ENCODE measurements at places on chromosomes 11 and 22.

GRCh38 chr22:50176850-50177536 is 6.5 kb downstream of the PANX2 start:
- no peak for DNase-seq

DNA sequence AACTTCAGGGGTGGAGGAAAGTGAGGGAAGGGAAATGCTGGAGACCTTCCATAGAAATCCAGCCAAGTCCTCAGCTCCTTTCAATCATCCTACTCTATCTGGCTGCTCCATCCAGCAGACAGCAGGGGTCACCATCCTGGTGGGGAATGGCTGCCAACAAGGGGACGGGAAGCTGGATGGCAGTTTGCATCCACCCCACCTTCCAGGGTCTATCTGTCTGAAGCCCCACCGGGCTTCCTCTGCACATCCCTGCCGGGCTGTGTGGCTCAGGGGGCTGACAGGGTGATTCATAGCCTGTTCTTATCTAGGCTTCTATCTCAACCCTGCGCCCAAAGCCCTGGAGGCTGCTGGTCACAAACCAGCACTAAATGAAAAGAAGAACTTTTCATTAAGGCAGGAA is 1.1 kb downstream of the SYTL2 start:
- DNase-seq, result no peak

DNA sequence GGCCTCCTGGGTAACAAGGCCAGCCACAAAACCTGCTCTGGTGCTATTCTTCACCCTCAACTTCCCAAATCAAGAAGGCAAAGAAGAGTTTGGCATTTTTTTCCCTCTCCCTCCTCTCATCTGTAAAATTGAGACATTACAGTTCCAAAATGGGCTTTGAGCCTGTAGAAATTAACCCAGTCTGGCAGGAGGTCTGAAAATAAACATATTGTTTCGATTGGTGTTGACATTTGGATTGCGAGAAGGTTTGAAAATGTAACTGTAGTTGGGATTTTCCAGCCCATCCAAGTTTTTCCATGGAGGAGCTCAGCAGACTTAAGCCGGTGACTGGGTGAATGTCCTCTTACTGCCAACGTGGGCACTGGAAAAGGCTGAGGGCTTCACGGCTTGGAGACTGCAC is 35.0 kb upstream of the ALX4 start:
- DNase-seq, result no peak

DNA sequence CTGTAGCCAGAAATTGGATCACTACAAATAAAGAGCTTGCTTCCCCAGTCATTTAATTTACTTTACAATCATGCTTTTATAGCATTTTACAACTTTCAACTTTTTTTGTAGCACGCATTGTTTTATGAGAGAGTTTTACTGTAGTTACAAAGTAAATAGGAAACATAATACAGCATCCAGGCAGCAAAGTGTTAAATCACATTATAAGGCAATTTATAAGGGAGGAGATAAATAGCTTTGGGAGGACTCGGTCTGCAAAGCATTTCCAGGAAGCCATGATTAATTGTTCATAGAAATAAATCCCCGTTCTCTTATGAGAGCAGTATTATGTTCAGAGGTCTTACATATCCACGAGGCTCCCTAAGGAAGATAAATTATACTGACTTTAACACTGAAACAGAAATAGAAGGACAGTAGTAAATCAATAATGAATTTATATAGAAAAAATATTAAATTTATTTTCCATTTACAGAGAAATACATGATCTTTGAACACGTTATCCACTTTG is 792.6 kb upstream of the RAG2 start:
- no peak for DNase-seq

DNA sequence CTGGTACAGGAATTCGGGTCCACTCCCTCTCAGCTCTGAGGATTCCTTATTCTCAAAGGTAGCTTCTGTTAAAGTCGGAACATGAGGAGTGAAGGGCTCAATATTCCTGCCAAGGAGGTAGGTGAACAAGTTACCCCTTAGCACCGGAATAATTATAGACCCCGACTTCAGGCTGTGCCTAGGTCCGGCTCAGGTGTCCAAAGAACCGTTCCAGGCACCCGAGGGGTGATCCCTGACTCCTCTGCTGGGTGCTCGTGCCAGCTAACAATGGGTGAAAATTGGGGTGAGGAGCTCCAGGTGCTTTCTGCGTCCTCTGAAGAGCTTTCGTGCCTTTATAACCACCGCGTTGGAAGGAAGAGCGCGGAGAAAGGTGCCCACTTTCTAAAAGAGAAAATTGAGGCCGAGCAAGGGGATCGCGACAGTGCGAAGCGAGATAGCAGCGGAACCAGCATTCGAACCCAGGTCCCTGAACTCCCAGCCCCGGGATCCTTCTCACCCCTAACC is 393 bp downstream of the CYB561A3 start:
- no peak for DNase-seq

- no peak for DNase-seq
Observed at GRCh38 chr22:30326255-30326705, 461 bp downstream of the TBC1D10A start.

- no peak for DNase-seq
Observed at GRCh38 chr11:77184136-77184860, 56.3 kb downstream of the MYO7A start.

- no peak for DNase-seq
Observed at GRCh38 chr11:7944123-7944522, 2.6 kb upstream of the OR10A3 start.

GRCh38 chr22:41237036-41237706 is 3.6 kb downstream of the CHADL start:
- no peak for DNase-seq

DNA sequence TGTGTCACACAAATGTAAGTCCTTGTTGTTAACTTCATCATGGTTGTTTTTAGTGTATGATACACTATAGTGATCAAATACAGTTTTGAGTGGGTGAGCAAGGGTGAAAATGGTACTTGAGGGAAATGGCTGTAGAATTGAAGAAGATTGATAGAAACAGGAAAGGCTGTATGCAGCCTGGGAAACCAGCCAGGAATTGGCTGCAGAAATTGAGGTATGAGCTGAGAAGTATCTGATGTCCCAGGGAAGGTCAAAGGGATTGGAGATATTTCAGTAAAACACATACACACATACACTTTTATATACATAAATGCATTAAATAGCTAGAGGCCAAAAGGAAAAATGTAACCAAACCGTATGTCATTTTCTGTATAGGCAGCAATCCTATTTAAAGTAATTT is 13.1 kb upstream of the YAP1 start:
- no peak for DNase-seq

DNA sequence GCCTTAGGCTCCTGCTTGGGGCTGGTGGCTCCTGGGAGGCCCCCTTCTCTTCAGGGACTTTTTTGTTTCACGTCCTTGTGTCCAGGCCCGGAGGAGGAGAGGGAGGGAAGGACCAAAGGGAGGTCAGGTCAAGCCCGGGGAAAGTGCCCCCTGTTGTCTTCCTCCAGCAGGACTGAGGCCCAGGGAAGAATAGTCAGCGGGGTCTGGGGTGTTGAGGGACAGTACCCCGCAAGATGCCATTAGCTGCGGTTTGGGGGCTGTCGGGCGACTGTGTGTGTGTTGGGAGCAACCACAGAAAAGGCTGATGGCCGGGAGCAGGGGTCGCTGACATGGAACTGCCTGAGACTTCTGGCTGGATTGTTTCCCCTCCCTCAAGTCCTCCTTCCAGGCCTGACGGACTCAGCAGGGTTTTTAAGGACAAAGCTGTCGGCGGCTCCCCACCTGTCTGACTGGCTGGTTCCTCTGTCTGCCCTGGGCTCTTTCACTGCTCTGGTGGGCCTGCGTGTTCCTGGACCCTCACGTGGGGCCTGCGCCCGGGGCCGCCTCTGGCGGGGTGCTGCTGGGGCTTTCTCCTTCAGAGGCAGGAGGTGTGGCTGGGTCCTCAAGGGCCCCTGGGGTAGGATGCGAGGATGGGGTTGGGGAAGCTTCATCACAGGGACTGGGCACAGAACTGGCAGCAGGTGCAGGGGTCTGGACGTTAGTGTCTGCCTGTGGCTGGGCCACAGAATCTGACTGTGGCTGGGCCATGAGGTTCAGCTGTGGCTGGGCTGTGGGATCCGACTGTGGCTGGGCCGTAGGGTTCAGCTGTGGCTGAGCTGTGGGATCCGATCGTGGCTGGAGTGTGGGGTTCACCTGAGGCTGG is 1.5 kb downstream of the GPR152 start:
- DNase-seq, result no peak

GRCh38 chr22:22084089-22084711 is 101.6 kb upstream of the TOP3B start:
- DNase-seq, result no peak

DNA sequence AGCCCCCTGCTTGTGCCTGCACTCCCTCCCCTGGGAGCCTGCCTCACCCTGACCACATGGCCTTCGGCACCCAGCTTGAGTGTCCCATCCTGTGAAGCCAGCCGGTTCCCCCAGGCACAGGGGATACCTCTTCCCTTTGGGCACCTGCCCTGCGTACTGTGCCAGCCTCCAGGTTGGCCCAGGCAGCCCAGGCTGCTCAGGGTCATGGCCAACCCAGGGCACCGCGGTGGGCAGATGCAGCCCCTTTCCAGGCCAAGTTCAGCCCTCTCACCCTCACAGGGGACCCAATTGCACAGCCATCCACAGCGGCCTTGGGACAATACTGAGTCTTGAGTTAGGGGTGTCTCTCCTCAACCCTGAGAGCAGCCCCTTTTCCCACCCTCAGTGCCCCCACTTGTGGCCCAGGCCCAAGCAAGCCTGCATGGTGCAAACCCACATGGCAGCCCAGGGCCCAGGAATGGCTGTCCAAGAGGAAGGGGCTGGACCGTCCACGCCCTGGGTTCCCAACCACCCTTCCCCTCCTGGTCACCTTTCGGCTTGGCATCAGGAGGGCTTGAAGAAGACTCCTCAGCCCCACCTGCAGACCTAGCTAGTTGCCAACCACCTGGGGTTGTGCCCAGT is 87.7 kb downstream of the CDKN1C start:
- no peak for DNase-seq

DNA sequence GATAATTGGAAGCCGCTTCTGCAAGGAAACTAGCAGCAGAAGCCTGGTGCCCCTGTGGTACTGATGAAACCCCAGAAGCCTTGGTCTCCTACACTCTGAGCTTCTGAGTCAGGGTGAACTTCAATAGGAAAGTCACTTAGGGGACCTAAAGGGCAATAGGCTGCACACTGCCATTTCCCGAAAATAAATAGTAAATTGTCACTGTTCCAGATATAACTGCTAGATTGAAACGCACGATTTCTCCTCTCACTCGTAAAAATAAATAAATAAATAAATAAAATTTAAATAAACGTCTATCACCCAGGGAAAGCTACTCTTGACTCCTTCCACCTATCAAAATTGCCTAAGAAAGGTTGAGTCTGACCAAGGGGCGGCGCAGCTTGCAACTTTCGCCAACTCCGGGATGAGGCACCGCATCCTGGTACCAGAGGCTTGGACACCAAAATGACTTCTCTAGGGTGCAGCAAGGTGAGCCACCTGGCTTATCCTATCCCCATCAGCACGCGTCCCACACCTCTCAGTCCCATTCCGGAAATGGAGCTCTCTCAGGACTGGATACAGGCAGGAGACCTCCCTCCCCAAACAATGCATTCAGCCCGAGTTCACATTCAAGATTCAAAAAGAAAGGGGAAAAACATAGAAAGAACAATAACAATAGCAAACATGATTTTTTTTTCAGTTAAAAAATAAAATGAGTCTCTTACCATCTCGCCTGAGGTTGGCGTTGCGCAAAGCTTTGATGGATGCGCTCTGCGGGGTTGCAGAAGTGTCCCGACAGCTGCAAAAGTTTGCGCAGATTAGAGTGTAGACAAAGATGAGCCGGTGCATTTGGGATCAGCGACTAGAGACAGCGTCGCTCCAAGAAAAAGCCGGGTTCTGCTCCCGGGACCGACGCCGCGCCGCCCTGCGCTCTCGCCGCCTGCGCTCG is 583 bp downstream of the PDGFD start:
- no peak for DNase-seq

DNA sequence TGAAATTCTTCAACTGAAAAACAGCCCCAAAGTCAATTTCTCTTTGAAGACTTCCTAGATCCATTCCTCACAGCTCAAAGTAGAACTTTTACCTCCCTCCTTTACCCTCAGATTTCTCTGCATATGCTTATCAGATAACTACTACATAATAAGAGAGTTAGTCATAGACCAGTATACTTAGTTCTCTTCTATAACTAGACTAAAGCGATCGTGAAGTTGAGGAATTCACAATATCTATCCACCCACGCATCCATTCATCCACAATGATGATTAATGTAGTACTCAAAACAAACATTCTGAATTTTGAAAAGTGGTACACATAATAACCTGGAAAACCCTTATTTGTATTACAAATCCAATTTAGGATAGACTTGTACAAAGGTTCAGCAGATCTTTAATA is 800.9 kb upstream of the TENM4 start:
- DNase-seq, result no peak

GRCh38 chr11:72303179-72303578 is 59.2 kb upstream of the PHOX2A start:
- no peak for DNase-seq

DNA sequence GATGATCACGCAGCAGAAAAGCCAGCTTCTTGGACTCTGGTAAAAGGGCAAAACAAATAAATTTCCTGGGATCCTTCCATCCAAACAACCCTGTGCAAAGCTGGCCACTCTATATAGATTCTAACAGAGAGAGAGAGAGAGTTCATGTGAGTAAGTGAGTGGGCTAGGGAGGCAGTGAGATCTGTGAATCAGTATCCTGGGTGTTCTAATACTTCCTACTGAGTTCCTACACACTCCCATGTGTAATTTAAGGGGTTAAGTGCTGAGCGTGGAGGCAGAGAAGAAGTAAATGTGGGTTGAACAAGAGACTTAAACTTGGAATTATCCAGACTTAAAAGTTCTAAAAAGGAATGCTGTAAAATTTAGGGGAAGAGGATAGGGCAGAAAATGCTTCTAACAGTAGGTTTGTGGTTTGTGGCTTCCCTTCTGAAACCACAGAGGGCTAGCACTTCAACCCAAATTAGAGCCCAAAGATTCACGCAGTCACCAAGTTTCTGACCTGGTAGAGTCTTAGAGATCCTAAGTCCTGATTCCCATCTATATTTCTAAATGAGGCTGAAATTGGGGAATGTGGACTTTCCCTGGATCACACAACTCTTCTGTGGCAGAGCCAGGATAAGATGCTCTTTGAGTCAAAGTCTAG is 413.9 kb downstream of the TENM4 start:
- DNase-seq, result peak; percentile 44

- DNase-seq, result peak; percentile 54
Observed at GRCh38 chr11:120952461-120953434, 71.2 kb upstream of the TBCEL start.

DNA sequence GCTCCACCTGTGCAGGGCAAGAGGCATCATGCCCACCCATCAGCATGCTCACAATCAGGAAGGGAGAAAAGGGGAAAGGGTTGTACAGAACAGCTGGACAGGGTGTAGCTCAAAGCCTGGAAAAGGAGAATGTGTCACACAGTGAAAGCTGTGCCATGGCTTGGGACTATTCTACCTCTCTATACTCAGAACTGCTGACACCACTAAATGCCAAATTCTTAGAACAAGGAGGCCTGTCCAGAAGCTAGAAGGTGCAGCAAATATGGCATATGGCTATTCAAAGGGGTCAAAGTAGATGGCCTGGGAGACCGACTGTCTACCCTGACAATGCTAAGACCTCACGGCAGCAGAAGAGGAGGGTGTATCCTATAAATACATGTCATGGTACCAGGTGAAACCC is 12.8 kb downstream of the HPS4 start:
- no peak for DNase-seq

- DNase-seq, result no peak
Observed at GRCh38 chr22:50216684-50217520, 16.1 kb downstream of the SELENOO start.
